ENCODE measurements at places on chromosomes 3 and 15. TPM values are rescaled to one million over a fixed set of nuclear protein-coding genes. Genes with fewer than 3 reads are reported as not detected.

The COL7A1 gene
- 0.65 TPM for total RNA-seq

The SEMA6D gene
- total RNA-seq = not detected

The PLA2G4E gene
- total RNA-seq = not detected

The GOLGA8A gene
- total RNA-seq = 165 TPM

The COL6A6 gene
- total RNA-seq = not detected

The BBX gene
- 38.9 TPM for total RNA-seq

The SPRED1 gene
- 0.96 TPM for total RNA-seq

The CLDN18 gene
- total RNA-seq = not detected

The FGF12 gene
- not detected for total RNA-seq

The SLC38A3 gene
- total RNA-seq = 0.12 TPM

The PIERCE2 gene
- total RNA-seq = 0.34 TPM

The CCR8 gene
- 0.77 TPM for total RNA-seq

The GDPGP1 gene
- total RNA-seq = 6.6 TPM

The RHOV gene
- 0.25 TPM for total RNA-seq

The GRAMD2A gene
- total RNA-seq = 0.11 TPM

The FBXO40 gene
- not detected for total RNA-seq

- no peak overlapping the region for H3K27ac ChIP-seq
- no peak overlapping the region for H3K4me3 ChIP-seq
- H3K36me3 ChIP-seq = no peaks in the 10 kb centered on the region
- peaks cover 4% of the 10 kb centered on the region for H3K4me1 ChIP-seq
Observed at GRCh38 chr3:5072100-5072816, 49.8 kb upstream of the ARL8B start.

DNA sequence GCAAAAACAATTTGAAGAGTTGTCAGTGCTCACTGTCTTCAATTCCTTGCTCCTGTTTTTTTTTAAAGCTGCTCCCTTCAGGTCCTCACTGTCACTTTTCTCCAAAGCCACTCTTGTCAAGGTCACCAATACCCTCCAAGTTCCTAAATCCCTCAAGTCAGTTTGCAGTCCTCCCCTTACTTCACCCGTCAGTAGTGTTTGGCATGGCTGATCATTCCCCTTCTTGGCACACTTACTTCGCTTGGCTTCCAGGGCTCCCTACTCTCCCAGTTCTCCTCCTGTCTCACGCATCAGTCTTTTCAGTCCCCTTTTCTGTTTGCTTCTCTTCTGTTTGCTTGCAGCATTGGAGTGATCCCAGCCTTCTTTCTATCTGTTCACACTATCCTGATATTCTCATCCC lies 25.5 kb downstream of the PLCL2 start:
- no peak for DNase-seq
- H3K4me3 ChIP-seq = no peak overlapping the region
- peaks cover 2% of the 10 kb centered on the region for H3K36me3 ChIP-seq
- no peak overlapping the region for H3K27ac ChIP-seq

- H3K36me3 ChIP-seq = peaks cover 54% of the 10 kb centered on the region
- H3K27me3 ChIP-seq = no peaks in the 10 kb centered on the region
- no peak overlapping the region for H3K4me3 ChIP-seq
- no peak for DNase-seq
Observed at GRCh38 chr15:74920456-74920855, 13.8 kb upstream of the FAM219B start.

GRCh38 chr3:42501681-42502428 lies 588 bp upstream of the VIPR1 start:
- no peaks in the 10 kb centered on the region for H3K36me3 ChIP-seq
- peaks cover 38% of the 10 kb centered on the region for H3K4me1 ChIP-seq
- peak overlapping the region; percentile 56 for H3K27ac ChIP-seq
- peaks cover 16% of the 10 kb centered on the region for H3K27me3 ChIP-seq

- no peak overlapping the region for H3K27ac ChIP-seq
- H3K36me3 ChIP-seq = no peaks in the 10 kb centered on the region
- no peak for DNase-seq
- H3K4me1 ChIP-seq = peaks cover 25% of the 10 kb centered on the region
- H3K4me3 ChIP-seq = no peak overlapping the region
Observed at GRCh38 chr15:90360746-90361145, 8.7 kb downstream of the ZNF774 start.

DNA sequence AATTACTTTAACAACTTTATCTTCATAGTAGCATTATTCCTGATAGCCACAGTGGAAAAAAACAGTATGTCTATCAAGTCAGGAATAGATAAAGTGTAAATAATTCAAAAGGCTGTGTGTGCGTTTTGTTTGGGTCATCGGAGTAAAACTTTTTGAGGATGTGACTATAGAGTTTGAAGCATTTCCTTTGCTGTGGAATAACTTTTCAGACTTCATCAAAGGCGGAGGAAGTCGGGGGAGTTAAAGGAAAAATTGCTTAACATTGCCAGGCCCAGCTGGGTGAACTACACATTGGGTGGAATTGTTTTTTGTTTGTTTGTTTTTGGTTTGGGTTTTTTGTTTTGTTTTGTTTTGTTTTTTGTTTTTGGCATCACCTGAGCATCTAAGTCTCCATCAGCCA lies 70.4 kb upstream of the CRTC3 start:
- H3K4me3 ChIP-seq = no peak overlapping the region
- no peaks in the 10 kb centered on the region for H3K27me3 ChIP-seq
- H3K27ac ChIP-seq = no peak overlapping the region
- DNase-seq = no peak
- peaks cover 50% of the 10 kb centered on the region for H3K36me3 ChIP-seq

GRCh38 chr15:25784876-25785640 lies 78.1 kb downstream of the ATP10A start:
- H3K4me3 ChIP-seq = no peak overlapping the region
- peaks cover 42% of the 10 kb centered on the region for H3K4me1 ChIP-seq
- H3K27ac ChIP-seq = no peak overlapping the region

DNA sequence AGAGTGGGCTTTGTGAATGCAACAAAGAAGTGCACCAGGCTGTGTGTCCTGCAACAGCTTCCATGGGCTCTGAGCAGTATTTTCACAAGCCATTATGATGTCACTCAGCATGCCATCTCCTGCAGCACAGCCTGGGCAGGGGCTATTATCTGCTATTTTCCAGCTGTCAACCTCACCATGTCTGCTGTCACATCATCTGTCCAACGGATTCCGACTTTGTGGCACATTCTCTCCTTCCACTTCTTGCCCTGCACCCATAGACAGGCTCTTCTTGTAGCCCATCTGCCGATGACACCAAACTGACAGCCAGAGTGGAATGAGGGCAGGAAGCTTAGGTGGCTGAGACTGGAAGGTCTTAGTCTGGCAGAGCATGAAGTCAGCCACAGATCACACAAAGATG lies 691.9 kb downstream of the NTRK3 start:
- H3K4me1 ChIP-seq = no peaks in the 10 kb centered on the region
- H3K27ac ChIP-seq = no peak overlapping the region
- H3K36me3 ChIP-seq = no peaks in the 10 kb centered on the region
- no peaks in the 10 kb centered on the region for H3K27me3 ChIP-seq
- DNase-seq = no peak
- no peak overlapping the region for H3K4me3 ChIP-seq

GRCh38 chr15:62343397-62343796 lies 178.3 kb upstream of the C2CD4B start:
- peaks cover 6% of the 10 kb centered on the region for H3K4me1 ChIP-seq
- no peaks in the 10 kb centered on the region for H3K27me3 ChIP-seq
- no peak for DNase-seq

- H3K4me1 ChIP-seq = no peaks in the 10 kb centered on the region
- H3K4me3 ChIP-seq = no peak overlapping the region
- no peaks in the 10 kb centered on the region for H3K36me3 ChIP-seq
- H3K27ac ChIP-seq = no peak overlapping the region
- DNase-seq = no peak
Observed at GRCh38 chr3:35746492-35746891, 107.2 kb downstream of the ARPP21 start.

GRCh38 chr3:17052363-17052762 lies 167.6 kb downstream of the PLCL2 start:
- DNase-seq = no peak
- no peak overlapping the region for H3K4me3 ChIP-seq
- H3K27me3 ChIP-seq = no peaks in the 10 kb centered on the region
- H3K27ac ChIP-seq = no peak overlapping the region
- peaks cover 18% of the 10 kb centered on the region for H3K4me1 ChIP-seq

- DNase-seq = no peak
- H3K4me3 ChIP-seq = no peak overlapping the region
- H3K4me1 ChIP-seq = no peaks in the 10 kb centered on the region
- peaks cover 35% of the 10 kb centered on the region for H3K36me3 ChIP-seq
- H3K27me3 ChIP-seq = no peaks in the 10 kb centered on the region
- H3K27ac ChIP-seq = no peak overlapping the region
Observed at GRCh38 chr15:77470235-77470634, 49.5 kb downstream of the HMG20A start.

DNA sequence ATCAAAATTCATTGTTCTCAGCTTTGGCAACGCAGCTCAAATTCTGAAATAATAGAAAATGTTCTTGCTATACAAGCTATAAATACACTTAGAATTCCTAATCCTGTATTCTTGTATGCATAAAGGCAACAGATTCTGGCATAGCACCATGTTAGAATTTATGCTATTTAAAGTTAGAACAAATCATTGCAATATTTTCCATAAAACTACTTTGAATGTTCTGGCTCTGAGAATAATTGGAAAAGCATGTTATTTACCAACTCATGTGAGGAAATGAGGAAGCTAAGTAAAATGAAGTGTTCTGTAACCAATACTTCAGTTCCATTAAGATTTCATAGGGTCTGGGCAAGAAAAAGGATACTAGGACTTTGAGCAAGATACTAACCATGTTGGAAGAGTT lies 888.9 kb downstream of the SQOR start:
- no peak overlapping the region for H3K27ac ChIP-seq
- no peaks in the 10 kb centered on the region for H3K4me1 ChIP-seq
- no peaks in the 10 kb centered on the region for H3K36me3 ChIP-seq

- no peak for DNase-seq
- peaks cover 5% of the 10 kb centered on the region for H3K4me1 ChIP-seq
- peaks cover 2% of the 10 kb centered on the region for H3K27me3 ChIP-seq
- no peaks in the 10 kb centered on the region for H3K36me3 ChIP-seq
- H3K27ac ChIP-seq = no peak overlapping the region
Observed at GRCh38 chr3:57006179-57006657, 54.2 kb upstream of the SPATA12 start.

DNA sequence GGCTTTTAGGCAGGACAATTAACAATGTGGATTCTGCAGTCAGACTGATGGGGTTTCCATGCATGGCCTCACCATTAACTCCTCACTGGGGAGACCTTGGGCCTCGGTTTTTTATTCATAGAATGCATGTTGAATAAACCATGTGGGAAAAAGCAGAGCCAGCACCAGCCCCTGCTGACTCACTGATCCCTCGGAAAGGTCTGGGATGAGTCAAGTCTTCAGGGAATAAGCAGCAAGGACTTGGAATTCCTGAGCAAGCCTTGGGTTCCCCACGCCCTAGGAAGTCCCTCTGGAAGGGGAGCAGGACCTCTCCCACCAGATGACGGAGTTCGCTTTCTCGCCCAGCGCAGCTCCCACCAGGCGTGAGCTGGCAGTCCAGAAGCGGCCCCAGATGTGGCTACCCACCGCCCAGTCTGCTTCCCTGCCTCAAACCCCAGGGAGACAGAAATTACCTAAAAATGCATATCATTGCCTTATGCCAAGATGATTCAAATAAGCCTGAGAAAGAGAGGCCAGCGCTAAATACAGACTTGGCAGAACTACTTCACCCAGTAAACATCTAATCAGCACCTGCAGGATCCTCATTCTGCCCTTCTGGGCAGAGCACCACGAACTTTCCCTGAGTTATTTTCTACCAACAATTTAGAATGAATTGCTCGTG lies 45.4 kb downstream of the BTD start:
- peaks cover 10% of the 10 kb centered on the region for H3K27me3 ChIP-seq
- H3K36me3 ChIP-seq = peaks cover 10% of the 10 kb centered on the region
- peak overlapping the region; percentile 20 for H3K4me3 ChIP-seq
- DNase-seq = no peak
- H3K27ac ChIP-seq = peak overlapping the region; percentile 61

DNA sequence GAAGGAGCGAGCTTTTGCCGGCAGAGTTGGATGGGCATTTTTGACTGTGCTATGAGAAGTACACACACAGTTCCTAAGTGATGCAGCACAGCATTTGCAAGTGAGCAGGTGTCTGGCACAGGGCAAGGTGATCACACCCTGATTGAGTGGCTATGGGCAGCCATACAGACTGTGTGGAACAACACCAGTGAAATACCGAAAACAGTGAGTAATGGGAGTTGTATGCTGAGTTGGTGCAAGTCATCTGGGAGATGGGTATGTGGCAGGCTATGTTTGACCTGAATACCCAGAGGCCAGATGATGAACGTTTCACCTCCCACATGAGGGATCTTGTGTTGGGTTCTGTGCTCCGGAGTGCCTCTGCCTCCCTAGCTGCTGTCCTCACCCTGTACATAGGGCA lies 53.5 kb upstream of the TIPARP start:
- H3K4me1 ChIP-seq = peaks cover 15% of the 10 kb centered on the region
- H3K27me3 ChIP-seq = peaks cover 2% of the 10 kb centered on the region
- H3K4me3 ChIP-seq = no peak overlapping the region
- H3K27ac ChIP-seq = no peak overlapping the region
- DNase-seq = no peak

DNA sequence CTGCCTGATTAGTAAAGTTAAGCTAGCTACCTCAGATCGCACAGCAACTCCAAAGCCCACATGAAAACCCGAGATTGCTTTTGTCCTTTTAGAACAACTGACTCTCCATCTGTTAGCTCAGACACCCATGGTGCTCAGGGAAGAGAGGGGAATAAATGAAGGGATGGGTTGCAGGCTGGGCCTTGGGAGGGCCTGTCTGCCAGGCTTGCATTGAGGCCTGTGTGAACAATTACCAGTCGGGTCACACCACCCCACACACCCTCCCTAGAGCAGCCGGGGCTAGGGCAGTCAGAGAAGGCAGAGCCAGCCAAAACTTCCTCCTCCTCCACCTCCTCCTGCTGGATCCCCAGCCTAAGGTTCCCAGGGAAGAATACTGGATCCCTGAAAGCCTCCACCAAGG lies 8.8 kb upstream of the PRKAR2A start:
- no peak for DNase-seq
- peaks cover 7% of the 10 kb centered on the region for H3K36me3 ChIP-seq
- no peak overlapping the region for H3K27ac ChIP-seq
- no peak overlapping the region for H3K4me3 ChIP-seq
- no peaks in the 10 kb centered on the region for H3K4me1 ChIP-seq
- H3K27me3 ChIP-seq = no peaks in the 10 kb centered on the region

DNA sequence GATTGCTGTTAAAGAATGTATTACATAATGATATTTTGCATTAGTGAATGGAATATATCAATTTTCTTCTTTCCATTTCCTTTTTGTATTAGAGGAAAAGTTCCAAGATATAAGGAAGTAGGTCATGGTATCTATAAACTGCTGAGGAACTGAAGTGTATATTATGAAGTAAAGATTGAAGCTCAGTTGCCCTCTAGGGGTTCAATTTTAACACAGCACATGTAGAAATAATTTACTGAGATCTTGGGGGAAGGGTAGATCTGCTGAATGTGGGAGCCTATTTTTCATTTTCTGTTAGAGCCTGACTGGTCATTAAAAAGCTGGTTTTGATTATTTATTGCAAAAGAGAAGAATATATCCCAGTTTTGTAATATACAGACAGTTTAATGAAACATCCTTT lies 45.2 kb downstream of the CMC1 start:
- H3K27ac ChIP-seq = no peak overlapping the region
- peaks cover 9% of the 10 kb centered on the region for H3K36me3 ChIP-seq

- DNase-seq = no peak
- peaks cover 12% of the 10 kb centered on the region for H3K27me3 ChIP-seq
- H3K27ac ChIP-seq = peak overlapping the region; percentile 58
- no peaks in the 10 kb centered on the region for H3K36me3 ChIP-seq
- peaks cover 39% of the 10 kb centered on the region for H3K4me1 ChIP-seq
Observed at GRCh38 chr3:188948997-188949389, 222.8 kb upstream of the TPRG1 start.

- H3K4me3 ChIP-seq = no peak overlapping the region
- H3K36me3 ChIP-seq = no peaks in the 10 kb centered on the region
- H3K27me3 ChIP-seq = peaks cover 52% of the 10 kb centered on the region
- peaks cover 2% of the 10 kb centered on the region for H3K4me1 ChIP-seq
- H3K27ac ChIP-seq = no peak overlapping the region
Observed at GRCh38 chr15:83379579-83379959, 67.6 kb upstream of the SH3GL3 start.

Measured in activated CD4-positive, alpha-beta T cell treated with anti-CD3 and anti-CD28 coated beads for 36 hours (primary cell).